ENCODE measurements at places on chromosomes 1 and 21.

- DNase-seq, result no peak
Measured at GRCh38 chr1:229058729-229059128, 212.2 kb upstream of the RAB4A start.

DNA sequence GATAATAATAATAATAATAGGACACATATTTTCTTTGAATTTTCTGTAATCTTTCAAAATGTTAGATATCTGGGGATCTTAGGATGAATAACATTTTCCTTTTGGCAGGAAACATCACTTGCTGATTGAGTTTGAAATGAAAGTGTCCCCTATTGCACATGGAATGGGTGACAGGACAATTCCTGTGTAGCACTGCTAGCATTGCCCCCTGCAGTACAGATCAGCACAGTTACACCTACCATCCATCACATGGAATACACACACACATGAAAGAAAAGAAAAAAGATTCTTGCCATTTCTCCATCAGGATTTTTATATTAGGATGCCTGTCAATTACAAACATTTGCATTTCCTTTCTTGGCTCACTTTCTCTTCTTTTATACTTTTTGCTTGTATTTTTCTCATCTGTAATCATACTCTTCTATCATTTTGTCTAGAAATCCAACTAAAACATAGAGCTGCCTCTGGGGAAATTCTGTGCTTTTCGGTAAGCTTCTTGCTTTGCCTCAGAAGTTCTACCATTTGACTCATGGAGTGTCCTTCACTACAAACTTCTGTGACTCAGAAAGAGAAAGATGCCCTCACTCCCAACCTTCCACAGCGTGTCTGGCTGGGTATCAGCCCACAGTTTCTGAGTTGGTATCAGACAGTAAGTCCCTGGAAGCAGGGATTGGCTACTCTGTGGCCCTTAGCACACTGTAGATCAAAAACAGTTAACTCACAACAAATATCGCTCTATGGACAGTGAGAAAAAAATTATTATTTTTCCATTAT is 641.2 kb downstream of the PTPRC start:
- no peak for DNase-seq

- DNase-seq, result no peak
Measured at GRCh38 chr1:201602413-201603265, 63.7 kb downstream of the NAV1 start.

GRCh38 chr1:108669679-108670078 is 8.8 kb upstream of the HENMT1 start:
- DNase-seq, result no peak

DNA sequence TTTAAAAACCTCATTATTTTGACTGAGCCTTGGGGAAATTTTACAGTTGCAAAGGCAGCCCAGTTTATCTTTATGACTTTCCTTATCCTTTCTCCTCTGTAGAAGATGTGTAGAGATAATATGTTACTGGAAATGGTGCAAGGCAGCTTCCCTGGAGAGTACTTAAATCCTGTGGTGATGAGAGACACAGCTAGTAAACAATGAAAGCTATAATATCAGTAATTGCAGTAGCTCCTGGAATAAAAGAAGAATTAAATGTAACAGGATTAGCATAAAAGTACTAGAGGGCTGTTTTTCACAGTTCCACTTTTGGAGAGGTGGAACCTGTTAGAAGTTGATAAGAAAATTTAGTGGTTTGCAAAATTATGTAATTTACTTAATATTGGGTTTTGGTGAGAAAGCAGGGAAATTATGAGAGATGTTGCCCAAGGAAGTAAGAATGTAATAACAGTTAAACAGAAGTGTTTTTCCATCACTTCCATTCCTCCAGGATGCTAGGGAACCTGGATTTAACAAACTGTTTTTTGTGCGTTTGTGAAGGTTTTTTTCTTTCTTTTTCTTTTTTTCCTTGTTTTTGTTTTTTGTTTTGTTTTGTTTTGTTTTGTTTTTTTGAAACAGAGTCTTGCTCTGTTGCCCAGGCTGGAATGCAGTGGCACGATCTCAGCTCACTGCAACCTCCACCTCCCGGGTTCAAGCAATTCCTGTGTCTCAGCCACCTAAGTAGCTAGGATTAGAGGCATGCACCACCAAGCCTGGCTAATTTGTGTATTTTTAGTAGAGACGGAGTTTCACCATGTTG is 15.7 kb upstream of the EDEM3 start:
- no peak for DNase-seq

DNA sequence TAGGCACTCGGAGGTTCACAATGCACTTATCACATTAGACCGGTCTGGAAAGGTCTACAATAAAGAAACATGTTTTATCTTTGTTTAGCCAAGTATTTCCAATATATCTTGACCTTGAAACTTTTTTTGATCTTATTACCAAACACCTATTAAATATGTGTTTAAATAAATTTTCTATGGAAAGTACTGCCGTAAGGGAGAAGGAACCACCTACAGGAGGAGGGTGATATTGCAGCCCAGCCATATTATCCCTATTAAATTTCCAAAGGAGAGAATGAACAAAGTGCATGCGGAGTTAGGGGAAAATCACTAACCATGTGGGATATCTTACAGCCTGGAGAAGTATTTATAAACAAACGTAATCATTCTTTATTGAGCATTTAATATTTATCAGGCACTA is 14.5 kb downstream of the BRINP2 start:
- DNase-seq, result no peak

Data from esophagus squamous epithelium (tissue), 5 donors.